ENCODE measurements at places on chromosomes 11 and 22. TPM values are rescaled to one million over a fixed set of nuclear protein-coding genes. Genes with fewer than 3 reads are reported as not detected.
A peak's percentile ranks its signal among the peaks of the same experiment; 100 is the strongest.

DNA sequence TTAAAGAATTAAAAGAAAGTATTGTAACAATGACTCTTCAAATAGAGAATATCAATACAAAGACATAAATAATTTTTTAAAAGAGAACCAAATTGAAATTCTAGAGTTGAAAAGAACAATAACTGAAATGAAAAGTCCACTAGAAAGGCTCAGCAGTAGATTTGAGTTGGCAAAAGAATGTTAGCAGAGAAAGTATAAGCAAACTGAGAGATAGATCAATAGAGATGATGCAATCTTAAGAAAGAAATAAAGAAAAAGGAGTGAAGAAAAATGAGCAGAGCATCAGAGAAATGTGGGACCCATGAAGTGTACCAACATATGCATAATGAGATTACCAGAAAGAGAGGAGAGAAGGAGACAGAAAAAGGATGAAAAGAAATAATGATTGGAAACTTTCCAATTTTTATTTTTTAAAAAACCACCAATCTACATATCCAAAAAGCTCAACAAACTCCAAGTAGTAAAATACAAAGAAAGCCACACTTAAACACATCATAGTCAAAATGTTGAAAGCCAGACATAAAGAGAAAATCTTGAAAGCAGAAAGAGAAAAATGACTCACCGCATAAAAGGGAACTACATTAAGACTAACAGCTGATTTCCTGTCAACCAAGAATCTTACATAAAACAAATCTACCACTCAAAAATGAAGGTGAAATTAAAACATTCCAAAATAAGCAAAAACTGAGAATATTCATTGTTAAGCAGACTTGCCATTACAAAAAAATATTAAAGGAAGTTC, 20.9 kb downstream of the NCF4 start:
- no peaks in the 10 kb centered on the region for H3K36me3 ChIP-seq
- peak overlapping the region; percentile 7 for H3K27ac ChIP-seq
- no peaks in the 10 kb centered on the region for H3K27me3 ChIP-seq
- peaks cover 48% of the 10 kb centered on the region for H3K4me1 ChIP-seq
- no peak for DNase-seq

- H3K4me1 ChIP-seq, result no peaks in the 10 kb centered on the region
- H3K36me3 ChIP-seq, result no peaks in the 10 kb centered on the region
- no peak overlapping the region for H3K27ac ChIP-seq
- H3K4me3 ChIP-seq, result no peak overlapping the region
Observed at GRCh38 chr11:10716543-10717259, 23.1 kb upstream of the IRAG1 start.

DNA sequence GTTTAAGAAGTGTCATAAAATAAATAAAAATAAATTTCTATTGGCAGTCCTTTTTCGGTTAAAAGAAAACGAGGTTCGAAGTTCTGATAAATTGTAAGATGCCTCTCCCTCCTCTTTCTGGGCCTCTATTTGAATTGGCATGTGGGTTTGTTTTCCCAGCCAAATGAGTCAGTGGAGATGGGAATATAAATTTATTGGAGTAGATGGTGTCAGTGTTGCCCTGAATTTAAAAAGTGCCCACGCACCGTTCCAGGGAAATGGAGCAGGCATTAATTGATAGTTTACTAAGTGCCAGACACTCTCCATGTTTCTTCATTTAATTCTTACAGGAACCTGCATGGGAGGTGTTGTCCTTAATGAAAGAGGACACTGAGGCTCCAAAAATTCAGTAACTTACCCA, 119.2 kb downstream of the FEZ1 start:
- H3K27me3 ChIP-seq, result peaks cover 4% of the 10 kb centered on the region
- H3K27ac ChIP-seq, result no peak overlapping the region
- H3K36me3 ChIP-seq, result no peaks in the 10 kb centered on the region
- no peak for DNase-seq
- H3K4me3 ChIP-seq, result no peak overlapping the region
- H3K4me1 ChIP-seq, result no peaks in the 10 kb centered on the region

The KLHL35 gene
- total RNA-seq, result 1.2 TPM

DNA sequence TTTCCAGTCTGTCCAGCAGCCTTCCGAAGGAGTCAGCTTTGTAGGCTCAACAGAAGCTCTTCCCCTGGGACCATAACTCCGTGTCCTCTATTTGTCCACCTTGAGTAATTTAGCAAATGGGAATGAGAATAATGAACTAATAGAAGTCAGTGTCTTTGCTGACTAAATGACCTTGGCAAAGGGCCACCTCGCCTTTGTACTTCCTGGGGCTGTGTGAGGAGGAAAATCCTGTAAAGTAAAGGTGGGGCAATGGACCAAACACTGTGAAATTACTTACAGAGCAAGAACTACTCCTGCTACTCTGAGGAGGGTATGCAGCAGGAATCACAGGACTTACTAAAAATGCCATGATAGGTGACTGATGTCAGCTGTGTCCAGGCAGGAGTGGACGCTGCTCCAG, 36.2 kb upstream of the CSNK2A3 start:
- no peak overlapping the region for H3K27ac ChIP-seq
- H3K36me3 ChIP-seq, result no peaks in the 10 kb centered on the region
- no peak for DNase-seq

The ALDH3B1 gene
- 0.37 TPM for total RNA-seq

- no peak for DNase-seq
- H3K4me3 ChIP-seq, result no peak overlapping the region
- peaks cover 4% of the 10 kb centered on the region for H3K27me3 ChIP-seq
- H3K36me3 ChIP-seq, result no peaks in the 10 kb centered on the region
- peaks cover 2% of the 10 kb centered on the region for H3K4me1 ChIP-seq
Observed at GRCh38 chr22:18035751-18036150, 11.4 kb upstream of the MICAL3 start.

GRCh38 chr11:76314741-76315090, 66.2 kb downstream of the THAP12 start:
- H3K27me3 ChIP-seq, result no peaks in the 10 kb centered on the region
- no peak for DNase-seq
- no peak overlapping the region for H3K27ac ChIP-seq
- no peaks in the 10 kb centered on the region for H3K4me1 ChIP-seq
- H3K36me3 ChIP-seq, result no peaks in the 10 kb centered on the region

The GGT1 gene
- total RNA-seq, result 1.8 TPM

DNA sequence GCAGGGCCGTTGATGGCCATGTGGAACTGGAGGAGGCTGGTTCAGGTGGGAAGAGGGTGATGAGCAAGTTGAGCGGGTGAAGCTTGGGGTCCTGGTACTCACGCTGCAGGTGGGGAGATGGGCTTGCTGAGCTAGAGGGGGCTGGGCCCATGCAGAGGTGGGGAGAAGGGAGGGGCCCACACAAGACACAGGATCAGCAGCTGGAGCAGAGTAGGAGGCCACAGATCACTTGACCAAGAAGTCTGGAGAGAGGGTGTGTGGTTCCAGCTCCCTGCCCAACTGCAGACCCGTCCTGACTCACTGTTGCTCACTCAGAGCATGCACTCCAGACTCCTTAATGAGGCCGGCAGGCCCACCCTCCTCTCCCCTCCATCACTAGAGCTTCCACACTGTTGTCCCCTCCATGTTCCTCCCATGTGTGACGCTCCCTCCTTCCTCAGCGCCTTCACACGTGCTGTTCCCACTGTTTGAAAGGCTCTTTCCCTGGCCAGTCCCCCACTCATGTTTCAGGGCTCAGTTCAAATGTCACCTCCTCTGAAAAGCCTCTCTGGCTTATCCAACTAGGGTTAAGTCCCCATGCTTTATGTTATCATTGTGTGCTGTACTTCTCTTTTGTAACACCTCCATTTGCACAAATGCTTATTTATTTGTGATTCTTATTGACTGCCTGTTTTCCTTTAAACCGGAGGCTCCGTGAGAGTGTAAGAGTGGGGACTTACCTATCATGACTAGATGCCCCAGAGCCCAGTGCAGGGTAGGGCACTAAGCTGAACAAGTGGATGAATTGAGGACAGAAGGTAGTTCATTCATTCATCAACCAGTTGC, 2.3 kb downstream of the CCDC86 start:
- no peak overlapping the region for H3K27ac ChIP-seq
- H3K4me1 ChIP-seq, result peaks cover 37% of the 10 kb centered on the region
- H3K27me3 ChIP-seq, result no peaks in the 10 kb centered on the region
- no peak overlapping the region for H3K4me3 ChIP-seq

DNA sequence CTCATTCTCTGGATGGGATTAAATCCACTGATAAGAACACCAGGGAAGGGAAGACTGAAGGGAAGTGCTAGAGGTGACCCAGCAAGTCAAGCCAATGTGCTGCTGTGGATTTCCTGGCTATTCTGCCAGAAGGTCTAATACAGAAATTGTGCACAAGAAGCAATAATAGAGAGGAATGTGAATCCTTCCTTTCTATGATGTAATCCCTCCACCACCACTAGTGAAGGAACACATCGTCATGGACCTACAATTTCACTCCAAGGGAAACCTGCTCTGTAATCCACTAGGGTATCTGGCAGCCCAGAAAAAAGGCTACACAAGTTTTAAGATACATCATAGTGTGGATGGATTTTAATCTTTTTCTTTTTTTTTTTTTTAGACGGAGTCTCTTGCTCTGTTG, 17.4 kb downstream of the LARGE2 start:
- H3K4me3 ChIP-seq, result no peak overlapping the region
- no peaks in the 10 kb centered on the region for H3K4me1 ChIP-seq
- H3K27ac ChIP-seq, result no peak overlapping the region
- H3K27me3 ChIP-seq, result no peaks in the 10 kb centered on the region
- no peak for DNase-seq

- no peaks in the 10 kb centered on the region for H3K4me1 ChIP-seq
- no peak for DNase-seq
- no peaks in the 10 kb centered on the region for H3K36me3 ChIP-seq
- H3K27ac ChIP-seq, result no peak overlapping the region
- H3K27me3 ChIP-seq, result no peaks in the 10 kb centered on the region
Observed at GRCh38 chr11:80196041-80196440, 755.2 kb upstream of the TENM4 start.

The FOLH1 gene
- total RNA-seq, result 1.4 TPM

- H3K4me3 ChIP-seq, result no peak overlapping the region
- no peaks in the 10 kb centered on the region for H3K27me3 ChIP-seq
- peak; percentile 21 for DNase-seq
- no peak overlapping the region for H3K27ac ChIP-seq
- H3K4me1 ChIP-seq, result peaks cover 12% of the 10 kb centered on the region
- H3K36me3 ChIP-seq, result peaks cover 14% of the 10 kb centered on the region
Observed at GRCh38 chr11:45182902-45183301, 36.5 kb downstream of the PRDM11 start.

DNA sequence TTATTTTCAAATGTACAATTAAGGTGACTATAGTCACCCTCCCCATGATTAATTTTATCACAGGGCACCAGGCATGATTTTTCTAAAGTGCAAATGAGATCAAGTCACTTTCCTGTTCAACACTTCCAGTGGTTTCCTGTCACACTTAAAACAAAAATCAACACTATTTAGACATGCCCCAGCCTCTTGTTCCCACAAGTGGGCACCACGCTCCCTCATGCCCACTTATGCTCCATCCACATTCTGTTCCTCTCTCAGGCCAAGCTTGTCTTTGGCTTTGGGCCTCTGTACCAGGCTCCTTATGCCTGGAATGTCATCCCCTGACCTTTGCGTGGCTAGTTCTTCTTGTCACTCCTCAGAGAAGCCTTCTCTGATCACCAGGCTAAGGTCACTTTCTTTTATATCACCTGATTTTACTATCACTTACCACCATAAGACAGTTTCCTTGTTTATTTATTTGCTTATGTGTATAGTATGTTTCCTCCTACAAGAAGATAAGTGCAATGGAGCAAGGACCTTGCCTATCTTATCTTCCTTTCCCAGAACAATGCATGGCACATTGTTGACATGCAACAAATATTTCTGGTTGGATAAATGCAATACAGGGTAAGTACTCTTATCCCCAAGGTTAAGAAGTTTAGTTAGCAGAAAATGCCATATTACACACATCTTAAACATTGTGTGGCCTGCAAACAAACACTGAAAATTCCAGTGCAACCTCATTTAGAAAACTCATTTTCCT, 50.9 kb upstream of the PANX1 start:
- no peaks in the 10 kb centered on the region for H3K4me1 ChIP-seq
- H3K27ac ChIP-seq, result no peak overlapping the region
- no peak overlapping the region for H3K4me3 ChIP-seq
- H3K36me3 ChIP-seq, result no peaks in the 10 kb centered on the region
- DNase-seq, result peak; percentile 31

GRCh38 chr11:92269021-92269420, 44.4 kb downstream of the FAT3 start:
- no peaks in the 10 kb centered on the region for H3K36me3 ChIP-seq
- H3K27ac ChIP-seq, result no peak overlapping the region
- DNase-seq, result peak; percentile 67
- H3K4me1 ChIP-seq, result peaks cover 2% of the 10 kb centered on the region
- no peaks in the 10 kb centered on the region for H3K27me3 ChIP-seq
- no peak overlapping the region for H3K4me3 ChIP-seq

- H3K4me1 ChIP-seq, result peaks cover 38% of the 10 kb centered on the region
- no peaks in the 10 kb centered on the region for H3K27me3 ChIP-seq
- no peak overlapping the region for H3K4me3 ChIP-seq
- no peak overlapping the region for H3K27ac ChIP-seq
- H3K36me3 ChIP-seq, result no peaks in the 10 kb centered on the region
Observed at GRCh38 chr11:85946221-85946620, 91.0 kb downstream of the CCDC83 start.

- no peak for DNase-seq
- no peaks in the 10 kb centered on the region for H3K4me1 ChIP-seq
- no peaks in the 10 kb centered on the region for H3K27me3 ChIP-seq
Observed at GRCh38 chr22:37400719-37401118, 26.6 kb downstream of the ELFN2 start.

DNA sequence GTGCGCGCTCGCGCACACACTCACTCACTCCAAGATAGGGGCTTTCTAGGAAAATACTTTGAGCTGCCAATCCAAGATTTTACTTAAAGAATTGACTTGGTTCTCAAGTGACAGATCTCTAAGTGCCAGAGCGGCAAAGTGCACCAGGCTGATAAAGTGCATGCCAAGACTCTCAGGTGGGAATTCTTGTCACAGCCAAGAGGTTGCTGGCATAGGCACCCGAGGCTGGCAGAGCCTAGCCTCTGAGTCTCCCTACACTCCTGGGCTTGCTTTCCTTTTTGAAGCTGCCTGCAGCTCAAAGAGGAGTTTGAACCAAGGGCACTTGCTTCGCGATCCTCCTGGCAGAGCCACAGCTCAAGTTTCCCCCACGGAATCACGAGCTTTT, 2.5 kb upstream of the ADM start:
- peak overlapping the region; percentile 26 for H3K27ac ChIP-seq
- H3K36me3 ChIP-seq, result no peaks in the 10 kb centered on the region
- H3K4me3 ChIP-seq, result peak overlapping the region; percentile 50
- H3K4me1 ChIP-seq, result peaks cover 32% of the 10 kb centered on the region
- DNase-seq, result no peak

The OR8G5 gene
- total RNA-seq, result not detected

GRCh38 chr11:62479631-62480201, 60.9 kb downstream of the SCGB1A1 start:
- DNase-seq, result no peak
- H3K27ac ChIP-seq, result no peak overlapping the region
- no peaks in the 10 kb centered on the region for H3K27me3 ChIP-seq

The CELSR1 gene
- 2.1 TPM for total RNA-seq

The APOL4 gene
- total RNA-seq, result 2.6 TPM
